ENCODE measurements at places on chromosomes 7 and 10.
A peak's percentile ranks its signal among the peaks of the same experiment; 100 is the strongest.

- DNase-seq, result no peak
These were observed 267.8 kb downstream of the BICC1 start for GRCh38 chr10:58780476-58780875.

DNA sequence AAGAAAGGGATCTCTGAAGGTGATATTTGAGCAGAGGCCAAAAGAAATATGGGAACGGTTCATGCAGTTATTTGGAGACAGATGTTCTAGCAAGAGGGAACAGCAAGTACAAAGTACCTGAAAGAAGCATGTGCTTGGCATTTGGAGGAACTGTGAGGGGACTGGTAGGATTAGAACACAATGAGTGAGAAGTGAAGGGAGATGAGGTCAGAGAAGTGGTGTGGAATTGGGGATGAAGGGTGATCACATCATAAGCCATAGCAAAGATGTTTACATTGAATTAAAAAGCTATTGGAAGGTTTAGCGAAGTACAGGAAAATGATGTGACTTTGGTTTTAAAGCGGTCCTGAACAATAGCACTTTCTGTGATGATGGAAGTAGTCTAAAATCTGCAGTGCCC lies 402.4 kb upstream of the LRGUK start:
- no peak for DNase-seq

GRCh38 chr10:73827346-73828089 lies 16.1 kb upstream of the NDST2 start:
- DNase-seq, result no peak

DNA sequence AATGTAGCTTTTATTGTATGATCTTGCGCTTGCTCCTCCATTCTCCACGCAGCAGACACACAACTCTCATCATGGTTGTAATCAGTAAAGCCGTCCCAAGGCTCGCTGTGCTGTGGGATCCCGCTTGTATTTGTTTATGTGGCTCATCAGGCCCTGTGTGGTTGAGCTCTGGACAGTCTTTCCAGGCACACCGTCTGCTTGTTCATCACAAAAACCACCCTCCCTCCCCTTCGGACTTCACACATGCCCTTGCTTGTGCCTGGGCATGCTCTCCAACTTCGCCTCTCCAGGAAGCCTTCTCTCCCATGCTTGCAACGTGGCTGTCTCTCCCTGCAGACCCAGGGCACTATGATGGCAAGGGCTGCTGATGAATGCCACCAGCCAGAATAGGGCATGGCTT lies 62.4 kb downstream of the HK1 start:
- DNase-seq, result no peak

DNA sequence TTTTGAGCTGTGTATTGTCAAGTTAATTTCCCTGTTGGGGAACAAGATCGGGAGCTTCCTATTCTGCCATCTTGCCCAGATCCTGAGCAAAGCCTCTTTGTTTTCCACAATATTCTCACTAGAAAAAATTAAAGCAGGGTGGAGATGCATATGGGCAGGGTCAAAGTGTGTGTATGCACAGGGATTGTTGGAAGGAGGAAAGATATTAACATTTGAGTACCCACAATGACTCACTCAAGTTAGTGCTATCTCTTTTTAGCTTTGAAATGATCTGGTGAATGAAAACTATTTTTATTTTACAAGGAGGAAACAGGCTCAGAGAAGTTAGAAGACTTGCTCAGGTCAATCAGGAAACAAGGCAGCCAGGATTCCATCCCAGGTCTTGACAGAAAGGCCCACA lies 6.7 kb upstream of the BTBD16 start:
- DNase-seq, result no peak

DNA sequence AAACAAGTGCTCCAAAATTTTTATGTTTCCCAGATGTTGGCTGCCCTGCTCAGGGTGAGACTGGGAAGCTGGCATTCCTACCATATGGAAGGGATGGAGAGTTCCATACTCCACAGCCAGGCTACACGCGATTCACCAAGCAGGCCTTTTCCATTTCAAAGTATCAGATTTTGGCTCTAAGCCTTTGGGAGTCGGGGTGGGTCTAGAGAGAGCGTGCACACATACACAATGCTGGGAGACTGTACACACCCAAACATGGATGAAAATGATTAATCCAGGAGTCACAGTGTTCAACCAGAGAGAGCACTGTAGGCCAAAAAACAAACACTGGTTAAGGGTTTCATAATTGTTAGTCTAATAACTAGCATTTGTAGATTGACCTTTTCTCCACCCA lies 295.0 kb downstream of the BICC1 start:
- DNase-seq, result no peak

- DNase-seq, result peak; percentile 84
These were observed 514.8 kb downstream of the DNAJB6 start for GRCh38 chr7:157851501-157852067.

GRCh38 chr7:132424821-132425724 lies 151.2 kb downstream of the PLXNA4 start:
- DNase-seq, result no peak

DNA sequence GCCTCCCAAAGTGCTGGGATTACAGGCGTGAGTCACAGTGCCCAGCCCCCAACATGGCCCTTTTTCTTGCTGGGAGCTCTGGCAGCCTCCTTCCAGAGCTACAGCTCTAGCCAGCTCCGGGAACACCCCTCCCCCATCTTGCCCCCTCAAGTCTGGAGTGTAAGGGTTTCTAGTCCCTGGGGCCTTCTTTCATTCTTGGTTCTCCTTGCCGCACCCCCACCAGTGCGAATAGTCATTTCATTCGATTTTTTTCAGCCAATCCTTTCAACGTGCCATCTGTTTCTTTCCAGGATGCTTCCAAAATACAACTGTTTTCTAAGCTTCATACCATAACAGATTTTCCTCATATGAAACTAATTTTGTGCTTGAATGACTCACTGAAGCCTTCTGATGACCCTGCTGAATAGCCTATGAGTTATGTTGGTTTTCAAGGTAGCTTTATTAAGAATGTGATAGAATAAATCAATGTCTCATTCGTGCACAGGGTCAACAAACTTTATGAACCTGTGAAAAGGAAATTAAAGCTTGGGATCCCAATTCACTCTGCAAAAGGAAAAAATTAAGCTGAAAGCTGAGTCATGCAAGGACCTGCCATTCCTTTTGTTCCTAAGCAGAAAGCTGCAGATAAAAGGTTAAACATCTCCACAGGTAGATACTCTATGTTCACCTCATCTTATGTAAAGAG lies 38.6 kb downstream of the CDC14C start:
- no peak for DNase-seq

GRCh38 chr10:25692761-25693160 lies 241.3 kb upstream of the MYO3A start:
- DNase-seq, result no peak

DNA sequence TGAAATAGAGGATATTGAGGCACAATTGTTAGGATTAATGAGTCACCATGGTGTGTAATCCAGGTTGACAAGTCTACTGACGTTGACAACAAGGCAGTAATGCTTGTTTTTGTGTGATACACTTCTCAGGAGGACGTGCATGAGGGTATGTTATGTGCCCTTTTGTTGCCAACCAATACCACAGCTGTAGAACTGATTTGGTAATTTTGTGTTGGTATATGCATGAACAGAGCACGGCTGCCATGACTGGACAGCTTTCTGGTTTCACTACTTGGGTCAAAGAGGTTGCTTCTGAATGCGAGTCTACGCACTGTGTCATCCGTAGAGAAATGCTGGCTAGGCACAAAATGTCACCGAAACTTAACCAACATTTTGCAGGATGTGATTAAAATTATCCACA lies 32.9 kb downstream of the PHTF2 start:
- no peak for DNase-seq

GRCh38 chr7:100089458-100090196 lies 858 bp downstream of the COPS6 start:
- DNase-seq, result no peak

DNA sequence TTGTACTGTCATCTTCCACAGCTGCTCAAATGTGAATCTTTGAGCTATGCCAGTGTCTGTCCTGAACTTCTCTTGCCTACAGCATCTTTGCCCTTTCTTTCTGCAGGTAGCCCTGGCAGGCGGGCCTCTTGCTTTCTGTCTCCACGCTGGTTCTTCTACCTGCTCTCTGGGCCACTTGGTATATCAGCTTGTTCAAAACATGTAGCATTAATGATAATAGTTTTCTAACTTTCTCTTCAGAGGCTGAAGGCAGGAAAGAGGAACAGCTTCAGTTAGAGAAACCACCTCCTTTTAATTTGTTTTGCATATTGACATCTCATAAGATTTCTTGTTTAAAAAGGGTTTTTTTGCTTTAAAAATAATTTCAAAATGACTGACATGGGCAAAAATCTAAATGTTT lies 923 bp upstream of the FGL2 start:
- no peak for DNase-seq

DNA sequence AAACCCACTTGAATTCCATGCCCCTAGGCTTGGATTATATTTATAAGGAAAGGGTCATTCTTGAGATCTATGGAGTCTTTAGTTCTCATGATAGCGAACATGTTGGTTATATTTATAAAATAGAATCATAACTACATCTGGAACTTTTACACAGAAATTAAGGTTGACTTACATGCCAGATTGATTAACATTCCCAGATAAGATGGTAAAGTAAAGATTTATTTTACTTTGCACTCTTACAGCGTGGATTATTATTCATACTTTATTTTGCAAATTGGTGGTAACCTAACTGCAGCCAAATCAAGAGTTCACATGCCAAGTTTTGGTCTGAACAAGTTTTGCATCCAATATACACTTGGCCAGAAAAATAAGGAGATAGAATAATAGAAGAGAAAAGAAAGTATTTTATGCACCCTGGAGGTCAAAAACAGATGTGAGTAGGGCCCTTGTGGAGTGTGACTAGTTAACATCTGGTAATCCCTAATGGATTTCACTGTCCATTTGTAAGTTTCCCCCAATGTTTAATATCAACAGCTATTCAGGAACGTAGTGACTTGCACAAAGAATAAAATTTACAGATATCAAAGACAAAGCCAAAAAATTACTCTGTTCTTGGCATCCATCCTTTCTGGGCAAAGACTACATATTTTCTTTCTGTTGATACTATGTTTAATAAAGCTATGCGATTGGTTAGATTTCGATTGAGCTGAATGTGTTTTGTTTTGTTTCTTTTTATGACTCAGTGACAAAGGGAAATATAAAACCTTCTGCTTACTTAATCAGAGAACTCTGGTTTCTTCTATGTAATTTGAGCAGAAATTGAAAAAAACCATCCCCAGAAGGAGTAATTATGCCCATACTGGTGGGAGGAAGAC lies 10.1 kb upstream of the TMEM26 start:
- DNase-seq, result no peak

- no peak for DNase-seq
These were observed 2.7 kb downstream of the ORAI2 start for GRCh38 chr7:102436118-102436517.

DNA sequence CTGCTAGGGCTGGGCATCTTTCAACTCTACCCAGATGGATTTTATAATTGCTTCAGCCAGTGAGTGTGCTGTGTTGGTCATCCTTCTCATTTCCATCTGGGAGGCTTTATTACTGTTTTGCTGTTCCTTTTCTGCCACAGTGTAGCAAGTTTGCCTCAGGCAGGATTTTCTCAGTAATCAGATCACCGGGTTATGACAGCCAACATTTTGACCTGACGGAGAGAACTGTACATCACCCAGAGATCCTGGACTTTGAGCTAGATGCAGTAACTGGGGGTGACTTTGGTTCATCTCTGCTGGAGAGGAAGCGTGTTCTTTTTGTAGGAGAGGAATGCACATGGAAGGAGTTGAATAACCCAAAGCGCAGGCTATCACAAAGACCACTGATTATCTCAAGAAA lies 111.8 kb upstream of the AGR3 start:
- no peak for DNase-seq

GRCh38 chr10:99393036-99393435 lies 37.4 kb downstream of the GOT1 start:
- DNase-seq, result no peak
